ENCODE measurements at places on chromosomes 5 and 9.

GRCh38 chr9:80076162-80076561 is 504.4 kb downstream of the TLE4 start:
- DNase-seq, result no peak

DNA sequence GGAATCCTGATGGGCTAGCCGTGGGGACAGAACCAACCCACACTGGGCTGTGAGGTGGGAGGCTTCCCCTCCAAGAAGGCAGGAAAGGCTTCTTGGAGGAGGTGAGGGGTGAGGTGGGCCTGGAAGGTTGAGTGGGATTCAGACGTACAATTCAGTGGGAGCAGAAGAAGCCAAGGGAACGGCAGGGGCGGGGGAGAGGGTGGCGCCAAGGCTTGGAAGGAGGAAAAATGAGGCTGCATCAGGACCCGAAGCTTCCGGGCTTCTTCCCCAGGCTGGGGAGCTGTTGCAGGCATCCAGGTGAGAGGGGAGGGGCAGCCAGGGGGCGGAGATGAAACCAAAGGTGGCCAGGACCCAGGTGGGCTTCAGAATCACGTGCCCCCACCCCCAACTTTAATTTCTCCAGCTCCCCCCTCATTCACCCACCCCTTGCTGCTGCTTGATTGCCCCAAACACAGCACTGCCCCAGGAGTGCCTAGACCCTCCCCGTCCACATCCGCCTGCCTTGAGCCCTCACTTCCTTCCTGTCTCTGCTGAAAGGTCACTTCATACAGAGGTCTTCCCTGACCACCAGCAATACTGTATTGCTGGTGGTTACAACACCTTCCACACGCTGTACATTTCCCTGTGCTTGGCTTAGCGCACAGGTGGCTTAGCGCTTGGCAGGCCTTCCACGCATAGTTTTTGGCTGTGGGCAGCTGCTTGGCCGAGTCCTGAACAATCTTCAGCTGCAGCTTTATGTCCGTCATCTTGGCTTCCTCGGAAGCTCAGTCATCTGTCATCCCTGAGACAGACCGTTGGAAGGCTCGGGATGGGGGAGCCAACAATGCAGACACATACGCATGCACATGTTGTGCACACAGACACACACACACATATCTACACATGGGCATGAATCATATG is 193.5 kb downstream of the RGS3 start:
- DNase-seq, result no peak

DNA sequence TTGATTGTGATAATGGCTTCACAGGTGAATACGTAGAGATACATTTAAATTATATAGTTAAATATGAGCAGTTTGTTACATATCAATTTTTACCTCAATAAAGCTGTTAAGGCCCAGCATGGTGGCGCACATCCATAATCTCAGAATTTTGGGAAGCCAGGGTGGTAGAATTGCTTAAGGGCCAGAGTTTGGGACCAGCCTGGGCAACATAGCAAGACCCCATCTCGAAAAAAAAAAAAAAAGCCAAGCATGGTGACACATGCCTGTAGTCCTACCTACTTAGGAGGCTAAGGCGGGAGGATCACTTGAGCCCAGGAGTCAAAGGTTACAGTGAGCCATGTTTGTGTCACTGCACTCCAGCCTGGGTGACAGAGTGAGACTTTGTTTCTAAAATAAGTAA is 138.7 kb upstream of the TMEM161B start:
- no peak for DNase-seq

DNA sequence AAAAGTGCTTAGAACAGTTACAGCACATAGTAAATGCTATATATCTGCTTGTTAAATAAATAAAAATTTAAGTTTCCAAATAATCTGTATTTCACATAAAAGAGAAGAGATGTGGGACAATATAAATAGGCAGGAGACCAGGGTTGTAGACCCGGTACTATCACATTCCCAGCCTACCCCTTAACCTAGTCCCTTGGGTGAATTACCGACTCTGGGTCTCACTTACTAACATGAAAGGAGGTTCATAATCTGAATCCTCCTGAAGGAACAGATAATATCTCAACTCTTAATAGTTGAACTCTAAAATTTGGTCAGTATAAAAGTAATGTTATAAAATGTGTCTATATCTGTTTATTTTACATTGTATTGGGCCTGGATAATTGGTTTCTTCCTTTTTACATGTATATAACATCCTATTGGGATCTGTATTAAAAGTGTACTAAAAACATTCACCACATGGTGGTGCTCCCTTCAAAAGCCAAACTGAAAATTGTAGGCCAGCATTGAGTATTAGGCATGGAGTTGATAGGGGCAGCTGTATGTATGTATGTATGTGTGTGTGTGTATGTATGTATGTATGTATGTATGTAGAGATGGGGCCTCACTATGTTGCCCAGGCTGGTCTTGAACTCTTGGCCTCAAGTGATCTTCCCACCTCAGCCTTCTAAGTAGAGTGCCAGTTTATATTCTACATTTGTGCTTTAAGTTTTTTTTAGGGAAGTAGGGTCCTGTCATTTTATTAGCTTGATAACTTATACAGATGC is 64.2 kb upstream of the ABL1 start:
- no peak for DNase-seq

DNA sequence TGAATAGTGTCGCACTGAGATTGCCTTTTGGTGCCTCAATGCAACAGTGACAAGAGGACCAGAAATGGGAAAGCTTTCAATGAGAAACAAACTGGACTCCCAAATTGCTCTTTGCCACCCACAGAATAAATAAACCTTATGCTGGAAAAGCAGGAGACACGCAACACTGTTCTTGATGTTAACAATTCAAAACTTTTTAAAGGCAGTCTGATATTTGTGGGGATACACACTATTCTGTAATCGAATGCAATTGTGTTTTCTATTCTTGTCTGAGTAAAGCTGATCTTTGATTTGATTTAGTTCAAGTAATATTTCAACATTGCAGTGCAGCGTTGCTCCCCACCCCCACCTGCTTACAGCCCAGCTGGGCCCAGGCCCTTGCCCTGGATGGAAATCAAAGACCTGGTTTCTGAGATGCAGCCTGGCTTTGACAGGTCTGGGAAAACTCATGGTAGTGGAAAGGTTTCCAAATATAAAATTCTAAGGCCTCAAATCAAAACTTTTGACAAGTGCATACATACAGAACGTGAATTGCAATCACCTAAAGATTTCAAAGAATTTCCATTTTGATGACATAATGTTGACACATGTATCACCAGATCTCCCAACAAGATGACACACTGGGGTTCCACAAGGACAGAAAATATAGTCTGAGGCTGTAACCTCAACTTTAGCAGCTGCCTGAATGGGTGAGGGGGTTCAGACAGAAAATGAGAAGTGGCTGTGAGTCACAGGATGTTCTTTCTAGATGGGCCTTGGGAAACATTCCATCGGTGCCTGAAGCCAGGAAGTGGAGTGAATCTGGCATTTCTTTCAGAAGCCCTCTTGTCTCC is 55.1 kb downstream of the ABCA1 start:
- DNase-seq, result no peak

DNA sequence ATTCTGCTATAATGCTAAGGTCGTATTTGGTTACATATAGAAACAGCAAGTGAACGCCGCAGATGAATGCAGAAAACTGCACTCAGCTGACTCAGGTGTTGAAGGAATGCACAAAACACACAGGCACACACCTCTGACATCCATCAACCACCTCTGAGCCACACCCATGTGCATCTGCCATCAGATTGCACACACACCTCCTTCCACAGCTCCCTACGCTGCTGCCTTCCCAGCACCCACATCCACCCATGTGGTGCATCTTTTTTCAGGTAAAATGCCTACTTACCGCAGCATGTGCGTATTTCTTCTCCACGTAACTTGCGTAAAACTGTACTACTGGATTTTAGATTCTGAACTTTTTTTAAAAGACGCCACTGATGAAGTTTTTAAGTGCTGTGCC is 7.1 kb downstream of the STK10 start:
- DNase-seq, result no peak

- DNase-seq, result no peak
Measured at GRCh38 chr5:103345461-103345860, 86.9 kb downstream of the MACIR start.

DNA sequence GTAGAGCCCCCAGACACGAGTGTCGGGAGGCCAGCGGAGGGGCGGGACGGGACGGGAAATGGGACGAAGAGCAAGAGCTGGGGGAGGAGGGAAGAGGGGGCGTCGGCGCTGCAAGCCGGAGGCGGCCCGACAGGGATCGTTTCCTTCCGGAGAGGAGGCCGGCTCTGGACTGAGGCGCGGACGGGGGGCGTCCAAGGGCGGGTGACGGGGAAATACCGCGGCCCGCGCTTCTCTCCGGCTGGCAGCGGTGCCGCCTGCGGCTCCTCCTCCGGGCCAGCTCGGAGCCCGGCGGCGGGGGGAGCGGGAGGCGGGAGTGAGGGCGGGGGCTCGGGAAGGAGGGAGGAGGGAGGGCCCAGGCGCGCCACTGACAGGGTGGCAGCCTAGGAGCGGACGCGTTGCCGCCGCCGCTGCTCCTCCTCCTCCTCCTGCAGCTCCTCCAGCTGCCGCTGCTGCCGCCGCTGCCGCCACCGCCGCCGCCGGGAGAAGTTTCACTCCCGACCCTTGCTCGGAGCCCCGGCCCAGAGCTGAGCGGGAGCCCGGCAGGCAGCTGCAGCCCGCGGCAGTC is at the start of gene CHSY3:
CHSY3 (plus strand) TSS at position 364 of the 565 bp plus-strand sequence.
- DNase-seq, result no peak

DNA sequence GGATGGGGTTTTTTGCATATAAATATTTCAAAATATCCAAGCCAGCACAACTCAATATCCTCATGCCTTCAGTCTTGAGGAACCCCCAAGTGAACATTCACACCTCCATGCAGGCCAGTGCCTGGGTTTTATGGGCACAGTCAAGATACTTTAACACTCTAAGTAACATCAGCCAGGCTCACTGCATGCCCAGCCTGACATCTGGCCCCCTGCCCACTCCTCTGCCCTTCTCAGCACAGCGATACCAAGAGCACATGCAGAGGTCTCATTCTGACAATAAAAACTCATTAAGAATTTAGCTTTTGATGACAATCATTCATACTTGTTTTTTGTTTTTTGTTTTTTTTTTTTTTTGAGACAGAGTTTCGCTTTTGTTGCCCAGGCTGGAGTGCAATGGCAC is 250.0 kb downstream of the CWC27 start:
- no peak for DNase-seq

DNA sequence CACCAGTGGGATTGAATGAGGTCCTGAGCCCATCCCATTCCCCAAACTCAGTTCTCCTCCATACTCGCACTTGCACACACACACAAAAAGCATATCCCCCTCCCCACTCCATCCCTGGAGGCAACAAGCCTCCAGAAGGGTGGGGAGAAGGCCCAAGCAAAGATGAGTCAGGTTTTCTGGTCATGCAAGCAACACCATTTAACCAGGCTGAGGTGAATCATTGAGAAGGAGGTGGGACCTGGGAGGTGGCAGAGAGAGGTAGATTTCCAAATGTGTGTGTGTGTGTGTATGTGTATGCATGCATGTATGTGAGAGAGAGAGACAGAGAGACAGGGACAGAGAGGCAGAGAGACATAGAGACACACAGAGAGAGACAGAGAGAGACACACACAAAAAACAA is 185.2 kb upstream of the TRIM32 start:
- DNase-seq, result no peak

- DNase-seq, result no peak
Measured at GRCh38 chr5:150017226-150018005, 16.9 kb downstream of the HMGXB3 start.

DNA sequence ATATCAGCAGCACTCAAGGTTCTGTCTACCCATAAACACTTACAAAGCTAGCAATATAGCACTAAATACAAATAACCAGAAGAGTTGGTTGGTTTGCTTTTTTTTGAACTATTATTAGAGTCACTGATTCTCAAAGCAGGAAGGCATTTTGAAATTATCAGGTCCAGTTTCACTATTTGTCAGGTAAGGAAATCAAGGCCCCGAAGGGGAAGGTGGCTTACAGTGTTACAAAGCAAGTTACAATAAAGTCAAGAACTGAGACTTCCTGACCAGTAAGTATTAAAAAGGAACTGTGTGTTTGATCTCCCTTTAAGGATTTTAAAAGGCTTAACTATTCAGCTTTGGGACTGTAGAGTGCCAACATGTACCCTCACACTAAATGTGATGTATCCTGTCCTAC is 10.8 kb downstream of the C5orf15 start:
- DNase-seq, result no peak

- no peak for DNase-seq
Measured at GRCh38 chr5:68277431-68277830, 61.9 kb downstream of the PIK3R1 start.

DNA sequence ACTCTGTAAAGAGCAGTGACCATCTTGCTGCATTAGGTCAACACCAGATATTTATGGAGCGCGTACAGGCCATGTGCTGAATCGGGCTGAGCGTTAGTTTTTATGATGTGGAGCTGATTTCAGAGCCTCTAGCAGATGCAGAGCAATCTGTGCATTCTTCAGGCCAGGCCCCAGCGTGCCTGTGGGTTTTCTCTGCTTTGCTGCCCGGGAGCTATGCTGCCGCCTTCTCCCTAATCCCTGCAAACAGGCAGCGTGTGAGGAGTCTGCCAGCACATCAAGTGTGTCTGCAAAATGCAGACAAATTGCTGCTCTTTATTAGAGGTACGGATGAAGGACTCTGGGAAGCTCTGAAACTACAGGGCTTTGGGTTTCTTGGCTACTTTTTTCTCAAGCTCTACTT is 170.0 kb downstream of the NTRK2 start:
- no peak for DNase-seq

- no peak for DNase-seq
Measured at GRCh38 chr5:164000819-164001218, 495.4 kb downstream of the MAT2B start.

- no peak for DNase-seq
Measured at GRCh38 chr5:68015381-68016302, 199.9 kb upstream of the PIK3R1 start.

GRCh38 chr5:8839361-8840055 is 706.4 kb downstream of the SEMA5A start:
- no peak for DNase-seq

DNA sequence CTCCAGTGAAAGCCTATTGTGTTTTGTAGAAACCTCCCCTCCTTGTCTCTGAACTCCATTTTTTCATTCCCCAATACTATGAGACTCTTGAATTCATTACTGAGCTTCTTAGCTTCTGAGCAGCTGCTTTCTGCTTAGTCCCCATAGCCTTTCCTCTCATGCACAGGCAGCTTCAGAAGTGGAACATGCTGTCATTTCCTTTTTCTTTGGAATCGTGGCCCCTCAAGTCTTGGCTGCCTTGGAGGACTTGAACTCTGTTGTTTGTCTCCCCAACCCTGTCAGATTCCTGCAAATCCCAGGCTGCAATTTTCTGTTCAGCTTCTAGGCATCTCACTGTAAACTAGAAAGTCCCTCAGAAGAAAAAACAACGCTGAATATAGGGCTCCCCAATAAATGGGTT is 268.5 kb downstream of the ARRDC3 start:
- no peak for DNase-seq

- DNase-seq, result no peak
Measured at GRCh38 chr5:149916334-149917072, 28.1 kb downstream of the PDE6A start.
